ENCODE measurements at places on chromosomes 16 and 17. TPM values are rescaled to one million over a fixed set of nuclear protein-coding genes. Genes with fewer than 3 reads are reported as not detected.

DNA sequence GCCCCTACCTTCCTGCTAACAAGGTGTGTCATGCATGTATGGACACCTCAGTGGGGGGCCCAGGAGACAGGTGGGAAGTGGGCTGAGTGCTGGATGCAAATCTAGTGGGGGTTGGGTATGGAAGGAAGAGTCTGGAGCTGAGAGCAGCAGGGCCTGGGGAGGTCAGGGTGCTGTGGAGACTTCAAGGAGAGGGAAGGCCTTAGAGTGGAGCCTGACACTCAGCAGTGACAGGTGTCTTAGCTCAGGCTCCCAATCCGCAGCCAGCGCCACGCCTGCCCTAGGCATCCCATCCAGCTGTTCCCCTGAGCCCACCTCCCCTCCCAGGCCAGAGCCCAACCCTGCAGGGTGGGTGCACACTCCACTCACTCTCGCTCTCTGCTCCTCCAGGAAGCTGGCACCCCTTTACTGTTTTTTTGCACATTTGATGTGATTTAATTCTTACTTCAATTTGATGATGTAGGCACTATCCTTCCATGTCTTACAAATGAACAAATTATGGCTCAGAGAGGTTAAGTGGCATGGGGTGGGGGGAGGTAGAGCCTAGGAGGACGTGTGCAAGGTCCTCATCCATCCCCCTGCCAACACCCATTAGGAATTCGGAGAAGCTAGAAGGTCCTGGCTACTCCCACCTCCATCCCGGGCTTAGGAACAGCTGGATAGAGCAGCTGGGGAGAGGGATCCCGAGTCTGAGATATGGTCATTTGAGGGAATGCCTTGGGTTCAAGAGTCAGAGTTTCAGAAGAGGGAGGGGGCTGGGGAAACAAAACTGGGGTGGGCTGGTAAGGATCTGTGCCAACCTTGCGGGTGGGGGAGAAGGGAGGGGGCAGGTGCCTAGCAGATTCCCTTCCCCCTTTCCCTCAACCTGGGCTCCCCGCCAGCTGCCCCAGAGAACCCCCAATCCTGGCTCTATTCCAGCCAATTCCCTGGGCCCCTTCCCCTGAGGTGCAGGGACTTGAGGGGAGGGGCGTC lies 2.1 kb downstream of the FAM171A2 start:
- H3K36me3 ChIP-seq, result peaks cover 3% of the 10 kb centered on the region
- peaks cover 11% of the 10 kb centered on the region for H3K27me3 ChIP-seq
- DNase-seq, result no peak

GRCh38 chr17:47873200-47874090 lies 22.5 kb upstream of the SP6 start:
- no peaks in the 10 kb centered on the region for H3K36me3 ChIP-seq
- peaks cover 19% of the 10 kb centered on the region for H3K4me1 ChIP-seq
- H3K4me3 ChIP-seq, result no peak overlapping the region
- no peak overlapping the region for H3K27ac ChIP-seq
- DNase-seq, result no peak

FOXC2 gene
- total RNA-seq, result 1.1 TPM

DNA sequence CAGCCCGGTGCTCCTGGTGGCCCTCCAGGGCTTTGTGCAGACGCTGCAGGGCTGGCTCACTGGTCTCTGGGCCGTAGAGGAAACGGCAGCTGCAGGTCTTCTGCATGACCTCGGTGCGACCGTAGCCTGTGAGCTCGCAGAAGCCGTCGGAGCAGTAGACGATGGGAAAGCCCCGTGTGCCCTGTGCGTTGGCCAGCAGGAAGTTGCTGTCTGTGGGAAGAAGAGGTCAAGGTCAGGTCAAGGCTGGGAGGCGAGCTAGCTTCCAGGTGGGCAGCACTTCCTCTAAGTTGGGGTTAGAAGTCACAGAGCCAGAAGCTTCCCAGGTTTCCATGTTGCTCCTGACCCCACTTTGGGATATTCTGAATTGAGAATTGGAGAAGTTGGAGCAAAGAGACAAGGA lies 2.1 kb downstream of the KCNH4 start:
- H3K4me1 ChIP-seq, result peaks cover 5% of the 10 kb centered on the region
- H3K27me3 ChIP-seq, result peaks cover 55% of the 10 kb centered on the region
- no peaks in the 10 kb centered on the region for H3K36me3 ChIP-seq
- DNase-seq, result no peak
- no peak overlapping the region for H3K4me3 ChIP-seq

GRCh38 chr17:80259457-80260068 lies 1.1 kb upstream of the RNF213 start:
- peak overlapping the region; percentile 49 for H3K27ac ChIP-seq
- H3K27me3 ChIP-seq, result no peaks in the 10 kb centered on the region
- H3K4me3 ChIP-seq, result peak overlapping the region; percentile 56
- peaks cover 2% of the 10 kb centered on the region for H3K36me3 ChIP-seq
- DNase-seq, result peak; percentile 12

DNA sequence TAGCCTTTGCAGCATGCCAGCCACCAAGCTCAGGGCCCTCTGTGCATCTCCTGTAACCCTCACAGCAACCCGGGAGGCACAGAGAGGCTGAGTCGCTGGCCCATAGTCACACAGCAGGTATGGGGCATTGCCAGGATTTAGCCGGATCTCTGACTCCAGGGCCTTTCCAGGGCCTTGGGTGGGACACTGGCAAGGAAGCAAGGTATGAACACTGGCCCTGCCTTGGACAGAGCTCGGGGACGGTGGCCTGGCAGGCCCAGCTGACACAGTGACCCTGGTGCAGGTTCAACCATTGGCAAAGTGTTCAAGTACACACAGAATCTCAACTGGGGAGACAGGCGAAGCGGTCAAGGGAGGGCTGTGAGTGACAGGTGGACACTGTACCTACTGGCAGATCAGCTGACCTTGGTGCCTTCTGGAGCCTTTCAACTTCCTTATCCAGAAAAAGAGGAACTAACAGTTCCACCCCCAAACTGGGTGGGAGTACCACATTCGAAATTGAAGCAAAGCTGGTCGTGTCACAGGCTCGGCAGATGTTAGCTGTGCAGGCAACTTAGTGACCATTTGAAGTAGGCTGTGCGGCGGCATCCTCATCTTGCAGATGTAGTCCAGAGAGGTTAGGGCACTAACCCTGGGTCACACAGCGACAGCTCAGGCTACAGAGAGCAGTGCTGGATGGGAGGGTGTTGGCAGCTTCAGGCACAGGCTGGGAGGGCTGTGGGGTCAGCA lies 287.4 kb downstream of the SEC14L1 start:
- peaks cover 7% of the 10 kb centered on the region for H3K36me3 ChIP-seq
- no peak overlapping the region for H3K4me3 ChIP-seq
- H3K27me3 ChIP-seq, result no peaks in the 10 kb centered on the region
- peak overlapping the region; percentile 59 for H3K27ac ChIP-seq

SHISA9 gene
- total RNA-seq, result under 0.01 TPM

GRCh38 chr16:72182976-72183375 lies 11.0 kb upstream of the PMFBP1 start:
- H3K36me3 ChIP-seq, result no peaks in the 10 kb centered on the region
- DNase-seq, result no peak
- H3K4me3 ChIP-seq, result no peak overlapping the region
- 0 out of 2 replicates have a peak, but pooled peaks cover 2% of the 10 kb centered on the region for H3K27me3 ChIP-seq
- no peaks in the 10 kb centered on the region for H3K4me1 ChIP-seq

DNA sequence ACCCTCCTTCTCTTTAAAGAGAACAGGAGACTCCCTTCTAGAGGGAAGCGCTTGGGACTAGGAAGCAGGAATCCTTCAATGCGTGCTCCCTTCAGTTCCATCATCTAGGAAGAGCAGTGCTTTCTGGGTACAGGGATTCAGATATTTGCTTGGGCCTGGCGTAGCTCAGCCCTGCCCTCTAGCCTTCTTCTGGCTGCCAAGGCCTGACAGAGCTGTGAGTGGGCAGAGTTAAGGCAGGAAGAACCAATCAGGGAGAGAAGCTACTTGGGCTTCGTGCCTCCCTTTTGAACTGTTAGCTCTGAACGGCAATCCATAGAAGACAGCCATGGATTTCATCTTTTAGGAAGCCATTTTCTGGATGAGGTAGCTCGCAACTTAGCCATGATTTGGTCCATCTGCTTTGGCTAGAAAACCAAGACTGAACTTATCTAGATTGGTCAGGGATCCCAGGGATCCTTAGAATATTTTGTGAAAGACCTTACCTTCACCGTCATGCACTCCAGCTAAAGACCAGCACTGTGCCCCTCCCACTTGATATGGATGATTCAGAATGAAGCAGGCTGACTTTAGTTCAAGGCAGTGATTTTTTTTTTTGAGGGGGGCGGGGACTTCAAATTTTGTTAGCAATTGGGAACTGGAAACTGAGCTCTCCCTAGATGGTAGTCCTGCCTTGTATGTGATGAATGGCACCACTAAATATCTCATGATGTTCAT lies 2.5 kb upstream of the CORO6 start:
- H3K36me3 ChIP-seq, result peaks cover 6% of the 10 kb centered on the region
- no peak overlapping the region for H3K4me3 ChIP-seq
- H3K27me3 ChIP-seq, result no peaks in the 10 kb centered on the region
- peaks cover 12% of the 10 kb centered on the region for H3K4me1 ChIP-seq
- no peak overlapping the region for H3K27ac ChIP-seq
- peak; percentile 35 for DNase-seq

NPIPB6 gene
- 0.18 TPM for total RNA-seq

GRCh38 chr17:82678265-82678891 lies 20.1 kb downstream of the RAB40B start:
- H3K36me3 ChIP-seq, result no peaks in the 10 kb centered on the region
- no peaks in the 10 kb centered on the region for H3K4me1 ChIP-seq
- H3K27ac ChIP-seq, result no peak overlapping the region
- H3K4me3 ChIP-seq, result no peak overlapping the region
- DNase-seq, result no peak

HEATR3 gene
- 25.3 TPM for total RNA-seq

DNA sequence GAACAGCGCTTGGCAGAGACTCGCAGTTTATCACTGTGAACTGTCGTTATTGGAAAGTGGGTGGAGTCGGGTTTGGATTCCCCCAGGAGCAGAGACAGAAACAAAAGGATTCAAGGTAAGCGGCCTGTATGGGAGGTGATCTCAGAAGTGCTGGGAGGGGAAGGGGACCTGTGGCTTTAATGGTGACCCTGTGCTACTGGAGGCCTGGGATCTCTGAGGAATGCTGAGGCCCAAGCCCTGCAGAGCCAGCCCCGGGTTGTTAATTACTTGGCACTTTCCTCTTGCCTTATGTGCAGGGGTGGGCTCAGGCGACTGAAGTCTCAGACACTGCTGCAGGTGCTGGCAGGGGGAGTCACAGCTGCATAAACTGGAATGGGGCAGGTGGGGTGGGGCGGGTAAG lies 27.4 kb downstream of the IRF8 start:
- peaks cover 57% of the 10 kb centered on the region for H3K27me3 ChIP-seq
- DNase-seq, result no peak
- H3K36me3 ChIP-seq, result no peaks in the 10 kb centered on the region
- peaks cover 7% of the 10 kb centered on the region for H3K4me1 ChIP-seq
- no peak overlapping the region for H3K4me3 ChIP-seq

DNA sequence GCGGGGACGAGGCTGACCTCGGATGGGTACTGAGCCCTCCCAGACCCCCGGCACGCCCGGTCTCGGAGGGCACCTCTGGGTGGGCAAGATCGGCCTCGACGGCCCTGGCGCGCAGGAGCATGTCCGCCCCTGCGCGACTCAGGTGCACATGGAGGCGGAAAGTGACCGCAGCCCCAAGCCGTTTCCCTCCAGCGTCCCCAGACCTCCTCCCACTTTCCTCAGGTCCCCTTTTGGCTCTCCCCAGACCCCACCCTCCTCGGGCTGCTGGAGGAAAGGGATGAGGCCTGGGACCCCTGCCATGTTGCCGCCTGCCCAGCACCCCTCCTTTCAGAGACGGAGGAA lies 10.0 kb downstream of the RPL19 start:
- no peak for DNase-seq
- H3K4me1 ChIP-seq, result peaks cover 16% of the 10 kb centered on the region
- H3K36me3 ChIP-seq, result peaks cover 2% of the 10 kb centered on the region
- H3K27ac ChIP-seq, result no peak overlapping the region

GRCh38 chr17:1852327-1852726 lies 22.5 kb downstream of the RPA1 start:
- no peaks in the 10 kb centered on the region for H3K27me3 ChIP-seq
- H3K36me3 ChIP-seq, result peaks cover 17% of the 10 kb centered on the region
- no peak overlapping the region for H3K4me3 ChIP-seq
- no peaks in the 10 kb centered on the region for H3K4me1 ChIP-seq
- DNase-seq, result no peak

- H3K4me3 ChIP-seq, result no peak overlapping the region
- no peaks in the 10 kb centered on the region for H3K4me1 ChIP-seq
- H3K27ac ChIP-seq, result no peak overlapping the region
- no peak for DNase-seq
- H3K36me3 ChIP-seq, result no peaks in the 10 kb centered on the region
These were observed 3.6 kb upstream of the ITGAX start for GRCh38 chr16:31351246-31351941.

DNA sequence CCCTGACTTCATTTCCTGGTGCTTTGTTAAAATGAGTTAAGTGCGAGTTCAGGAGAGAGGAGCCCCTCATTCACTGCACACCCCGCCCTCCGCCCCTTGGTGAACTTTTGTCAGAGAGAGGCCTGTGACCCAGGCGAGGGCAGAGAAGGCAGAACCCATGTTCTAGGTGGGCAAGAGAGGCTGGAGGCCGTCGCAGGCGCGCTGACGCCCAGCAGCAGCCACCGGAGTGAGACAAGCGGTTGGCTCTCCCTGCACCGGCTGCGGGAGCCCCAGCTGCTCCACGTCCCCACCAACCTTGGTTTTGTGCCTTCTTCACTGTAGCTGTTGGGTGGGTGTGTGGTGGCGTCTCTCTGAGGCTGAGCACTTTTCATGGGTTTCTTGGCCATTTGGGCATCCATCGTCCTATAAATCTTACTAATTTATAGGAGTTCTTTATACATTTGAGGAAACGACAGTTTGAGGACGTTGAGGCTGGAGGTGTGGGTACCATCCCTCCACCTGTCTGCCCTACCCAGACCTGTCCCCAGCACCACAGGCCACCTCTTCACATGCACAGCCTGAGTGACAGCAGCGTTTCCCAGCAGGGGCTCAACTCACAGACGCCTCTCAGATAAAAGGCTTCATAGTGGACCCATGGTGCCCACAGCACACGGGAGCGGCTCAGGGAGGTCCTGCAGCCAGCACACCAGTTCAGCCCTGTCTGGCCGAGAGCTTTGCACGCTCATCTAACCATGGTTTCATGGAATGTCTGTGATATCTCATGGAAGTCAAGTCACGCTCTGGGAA lies 45.2 kb upstream of the CBFA2T3 start:
- no peak for DNase-seq
- no peaks in the 10 kb centered on the region for H3K36me3 ChIP-seq
- H3K4me1 ChIP-seq, result no peaks in the 10 kb centered on the region

DNA sequence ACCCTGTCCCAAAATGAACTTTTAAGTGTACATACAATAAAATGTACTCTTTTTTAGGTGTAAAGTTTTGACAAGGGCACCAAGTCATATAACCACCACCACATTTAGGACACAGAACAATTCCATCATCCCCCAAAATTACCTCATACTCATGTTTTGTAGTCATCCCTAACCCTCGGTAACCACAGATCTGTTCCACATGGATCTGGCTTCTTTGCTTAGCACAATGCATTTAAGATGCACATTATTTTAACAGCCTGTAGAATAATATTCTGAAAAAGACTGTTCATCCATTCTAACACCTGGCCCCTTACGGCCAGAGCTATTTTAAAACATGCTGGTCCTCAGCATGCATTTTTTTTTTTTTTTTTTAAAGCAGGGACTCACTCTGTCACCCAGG lies 25.2 kb upstream of the CFAP20 start:
- H3K27ac ChIP-seq, result no peak overlapping the region
- H3K4me1 ChIP-seq, result no peaks in the 10 kb centered on the region
- peaks cover 6% of the 10 kb centered on the region for H3K36me3 ChIP-seq
- H3K4me3 ChIP-seq, result no peak overlapping the region
- no peak for DNase-seq
- peaks cover 2% of the 10 kb centered on the region for H3K27me3 ChIP-seq

All from IMR-90 (cell line).